ENCODE measurements at places on chromosomes 11 and 22.

- peak; percentile 31 for DNase-seq
These were observed 861.6 kb downstream of the METTL15 start for GRCh38 chr11:28969832-28970231.

GRCh38 chr11:90135016-90135415 is 553 bp downstream of the NAALAD2 start:
- peak; percentile 38 for DNase-seq

DNA sequence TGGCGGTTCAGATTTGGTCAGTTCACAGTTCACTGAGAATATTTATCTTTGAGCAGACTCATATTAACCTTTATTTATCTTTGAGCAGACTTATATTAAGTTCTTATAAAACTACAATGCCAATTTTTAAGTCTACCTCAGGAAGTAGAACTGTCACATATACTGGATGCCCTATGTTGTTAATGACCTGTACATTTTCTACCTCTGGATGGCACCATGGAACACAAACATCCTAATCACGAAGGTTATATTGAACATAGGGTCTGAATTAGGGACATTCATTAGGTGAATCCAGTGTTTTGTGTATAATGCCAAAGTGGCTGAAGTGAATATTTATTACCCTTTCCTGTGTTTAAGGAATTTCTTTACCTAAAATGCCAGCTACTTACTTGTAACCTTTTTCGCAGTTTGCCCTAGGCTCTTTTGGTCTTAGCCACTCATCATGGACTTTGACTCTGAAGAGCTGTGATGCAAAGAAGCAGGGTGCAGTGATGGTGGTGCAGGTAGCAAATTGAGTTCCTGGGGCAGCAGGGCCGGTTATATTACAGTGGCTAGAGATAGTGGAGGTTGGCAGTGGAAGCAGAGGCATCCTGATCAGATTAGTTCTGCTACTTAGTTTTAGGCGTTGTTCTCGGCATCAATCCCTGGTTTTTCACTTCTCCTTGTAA is 71.8 kb downstream of the STIM1 start:
- no peak for DNase-seq

DNA sequence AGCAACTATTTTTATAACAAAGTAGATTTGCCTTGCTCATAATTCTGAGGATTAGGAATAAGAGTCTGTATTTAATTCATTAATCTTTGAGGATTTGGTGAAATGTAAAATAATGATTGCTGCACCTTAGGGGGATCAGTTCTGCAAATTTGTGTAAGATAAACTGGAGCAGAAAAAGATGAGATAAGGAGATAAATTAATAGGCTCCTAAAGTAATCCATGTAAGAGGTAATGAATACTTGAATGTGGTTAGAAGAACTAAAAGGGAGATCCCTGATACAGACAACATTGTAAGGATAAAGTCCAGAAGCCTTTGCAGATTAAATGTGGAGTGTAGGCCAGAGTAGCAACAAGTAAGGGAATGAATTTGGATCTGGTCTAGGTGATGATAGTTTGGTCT is 45.6 kb downstream of the PDHX start:
- DNase-seq = no peak

GRCh38 chr11:65334696-65335295 is 1.1 kb downstream of the DPF2 start:
- no peak for DNase-seq

- DNase-seq = no peak
These were observed 450.5 kb upstream of the CCDC90B start for GRCh38 chr11:83736684-83737083.

GRCh38 chr11:113562576-113562975 is 87.4 kb upstream of the DRD2 start:
- no peak for DNase-seq

DNA sequence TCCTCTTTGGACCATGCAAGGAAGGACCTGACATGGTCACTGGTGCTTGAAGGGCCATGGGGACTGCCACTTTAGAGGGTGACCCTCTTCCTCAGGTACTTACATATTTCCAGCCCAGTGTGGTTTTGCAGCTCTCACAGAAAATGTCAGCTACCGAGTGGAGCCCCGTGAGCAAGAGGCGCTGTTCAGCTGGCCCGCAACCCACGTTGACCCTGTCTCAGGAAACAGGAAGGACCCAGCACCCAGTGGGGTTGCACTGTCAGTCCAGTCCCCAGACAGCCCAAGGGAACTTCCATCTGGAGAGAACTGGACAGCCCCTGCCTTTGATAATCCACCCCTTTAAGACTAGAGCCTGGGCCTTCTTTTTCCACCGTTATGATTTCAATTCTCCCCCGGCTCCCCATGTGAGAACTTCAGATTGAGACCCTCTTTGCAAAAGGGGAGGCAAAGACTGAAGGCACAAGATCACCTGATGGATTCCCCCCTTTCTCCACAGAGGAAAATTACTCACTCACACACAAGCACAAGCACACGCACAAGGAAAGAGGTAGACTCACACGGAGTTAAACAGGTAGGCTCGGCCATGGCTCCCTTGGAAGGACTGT is 3.4 kb downstream of the YPEL4 start:
- DNase-seq = no peak

- DNase-seq = no peak
These were observed 1364.5 kb downstream of the LRRC4C start for GRCh38 chr11:40094954-40095353.

DNA sequence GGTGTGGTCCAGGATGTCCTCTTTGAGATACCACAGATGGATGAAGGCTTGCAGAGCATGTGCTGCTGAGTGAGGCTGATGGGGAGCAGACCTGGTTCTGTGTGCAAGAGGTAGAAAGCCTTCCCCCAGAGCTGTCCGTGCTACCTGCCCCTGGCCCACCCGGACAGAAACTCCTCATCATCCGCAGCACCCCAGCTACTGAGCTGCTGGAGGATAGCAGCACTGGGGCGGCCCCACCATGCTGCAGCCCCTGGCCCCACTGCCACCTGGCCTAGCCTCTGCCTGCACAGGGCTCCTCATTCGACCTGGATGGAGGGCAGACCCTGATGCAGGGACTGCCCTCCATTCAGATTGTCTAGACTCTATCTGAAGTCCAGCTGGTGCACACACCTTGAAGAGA is 50.5 kb downstream of the NCAPD3 start:
- no peak for DNase-seq

DNA sequence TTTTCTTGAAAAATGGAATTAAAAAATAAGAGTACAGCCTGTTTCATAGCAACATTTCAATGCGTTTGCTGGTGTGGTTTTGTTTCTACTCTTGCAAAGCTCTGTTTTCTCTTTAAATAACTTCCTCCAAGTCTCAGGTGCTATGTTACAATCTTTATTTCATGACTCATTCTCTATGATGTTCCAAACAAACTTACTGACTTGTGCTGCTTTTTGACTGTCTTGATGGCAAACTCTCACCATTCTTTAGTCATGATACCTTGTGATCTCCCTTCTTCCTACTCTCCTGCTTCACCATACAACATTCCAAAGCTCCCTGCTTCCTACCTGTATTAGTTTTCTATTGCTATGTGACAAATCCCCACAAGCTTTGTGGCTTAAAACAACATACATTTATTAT is 166.1 kb downstream of the C11orf91 start:
- DNase-seq = no peak

Measured in DMS53 (cell line).